Caco-2 (cell line): ENCODE measurements at places on chromosomes 12 and 14.

- H3K4me1 ChIP-seq, result peaks cover 4% of the 10 kb centered on the region
- no peak overlapping the region for H3K4me3 ChIP-seq
- no peak overlapping the region for H3K27ac ChIP-seq
- H3K36me3 ChIP-seq, result no peaks in the 10 kb centered on the region
- H3K27me3 ChIP-seq, result no peaks in the 10 kb centered on the region
- DNase-seq, result no peak
Observed at GRCh38 chr14:83172363-83172762, 1638.7 kb upstream of the SEL1L start.

- H3K27ac ChIP-seq, result no peak overlapping the region
- H3K4me3 ChIP-seq, result no peak overlapping the region
- no peak for DNase-seq
- H3K27me3 ChIP-seq, result no peaks in the 10 kb centered on the region
- no peaks in the 10 kb centered on the region for H3K36me3 ChIP-seq
- H3K4me1 ChIP-seq, result peaks cover 40% of the 10 kb centered on the region
Observed at GRCh38 chr14:61598980-61599379, 96.3 kb upstream of the HIF1A start.

DNA sequence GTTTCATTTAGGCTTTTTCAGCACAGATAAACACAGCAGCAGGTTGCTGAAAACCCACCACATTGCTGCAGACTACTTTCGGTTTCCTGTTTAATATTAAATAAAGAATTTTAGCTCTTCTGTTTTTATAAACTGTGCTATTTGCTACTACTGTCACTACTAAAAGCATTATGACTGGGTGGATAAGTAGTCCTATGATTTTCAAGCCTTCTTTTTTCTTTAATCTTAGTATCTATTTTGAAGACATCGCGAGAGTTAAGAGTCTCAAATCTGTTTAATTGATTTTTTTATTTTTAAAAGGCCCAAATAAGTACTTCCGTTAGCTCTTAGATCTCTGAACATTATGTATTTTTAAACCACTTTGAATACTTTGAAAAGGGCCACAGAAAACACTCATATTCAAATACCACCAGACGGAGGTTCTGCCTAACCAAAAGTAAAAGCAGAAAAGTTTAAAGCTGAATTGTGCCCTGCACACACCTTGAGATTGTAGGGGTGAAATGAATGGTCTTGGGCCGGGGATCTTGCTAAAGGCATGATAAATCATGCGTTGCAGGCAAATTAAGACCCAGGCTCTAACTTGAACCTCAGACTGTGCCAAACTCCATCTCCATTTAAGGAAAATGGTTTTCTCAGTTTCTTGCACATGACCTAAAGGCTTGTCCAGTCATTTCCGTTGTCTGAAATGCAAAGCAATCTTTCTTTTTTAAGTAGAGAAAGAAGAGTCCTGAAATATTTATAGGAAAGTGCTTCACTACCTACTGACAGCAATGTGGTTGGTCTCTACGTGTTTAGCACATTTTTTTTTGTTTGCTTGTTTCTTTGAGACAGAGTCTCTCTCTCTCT lies 13.6 kb upstream of the FOXN3 start:
- no peak for DNase-seq
- no peaks in the 10 kb centered on the region for H3K27me3 ChIP-seq
- peaks cover 8% of the 10 kb centered on the region; the same call in 1 of the 2 replicates for H3K4me1 ChIP-seq

- DNase-seq, result no peak
- no peaks in the 10 kb centered on the region for H3K36me3 ChIP-seq
Observed at GRCh38 chr14:30256627-30257026, 302.3 kb upstream of the G2E3 start.

GRCh38 chr14:70638416-70638815 lies 3.3 kb upstream of the TTC9 start:
- H3K4me1 ChIP-seq, result peaks cover 6% of the 10 kb centered on the region; the same call in 1 of the 2 replicates
- H3K36me3 ChIP-seq, result no peaks in the 10 kb centered on the region
- H3K4me3 ChIP-seq, result no peak overlapping the region

- H3K36me3 ChIP-seq, result no peaks in the 10 kb centered on the region
- no peak for DNase-seq
- H3K27ac ChIP-seq, result no peak overlapping the region
- H3K27me3 ChIP-seq, result no peaks in the 10 kb centered on the region
Observed at GRCh38 chr12:116415408-116416108, 138.1 kb upstream of the MED13L start.

- no peaks in the 10 kb centered on the region for H3K27me3 ChIP-seq
- no peak for DNase-seq
- no peak overlapping the region for H3K27ac ChIP-seq
- no peak overlapping the region for H3K4me3 ChIP-seq
- no peaks in the 10 kb centered on the region for H3K4me1 ChIP-seq
Observed at GRCh38 chr14:74464785-74465184, 28.3 kb downstream of the NPC2 start.

GRCh38 chr14:91501348-91501747 lies 8.8 kb downstream of the PPP4R3A start:
- DNase-seq, result no peak
- no peak overlapping the region for H3K27ac ChIP-seq
- no peaks in the 10 kb centered on the region for H3K4me1 ChIP-seq
- no peaks in the 10 kb centered on the region for H3K27me3 ChIP-seq

DNA sequence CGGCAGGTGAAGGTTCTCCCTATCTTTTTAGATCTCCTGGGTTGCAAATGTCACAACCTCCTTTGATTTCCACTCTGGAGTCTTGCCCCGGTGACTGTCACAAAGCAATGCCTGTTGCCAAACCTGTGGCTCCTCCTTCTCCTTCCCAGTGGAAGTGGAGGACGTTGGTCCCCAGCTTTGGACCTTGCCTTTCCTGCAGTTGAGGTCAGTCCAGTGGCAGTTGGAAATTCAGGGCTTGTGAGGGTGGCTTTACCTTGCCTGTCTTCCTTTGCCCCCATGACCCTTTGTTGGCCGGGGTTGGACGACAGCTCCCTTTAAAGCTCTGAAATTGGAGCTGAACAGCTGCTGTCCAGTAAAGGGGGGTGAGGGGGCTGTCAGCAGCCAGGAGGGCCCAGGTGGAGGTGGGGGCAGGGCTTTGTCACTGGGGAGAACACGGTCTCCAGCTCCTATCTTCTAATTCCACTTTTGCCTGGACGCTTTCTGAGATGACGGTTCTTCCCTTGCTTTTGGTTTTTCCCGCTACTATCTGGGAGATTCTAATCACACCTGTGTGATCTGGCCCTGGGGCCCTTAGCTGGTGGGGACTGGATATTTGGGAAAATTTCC lies 4.1 kb downstream of the TEAD4 start:
- no peak overlapping the region for H3K4me3 ChIP-seq
- H3K36me3 ChIP-seq, result no peaks in the 10 kb centered on the region
- peaks cover 27% of the 10 kb centered on the region for H3K4me1 ChIP-seq
- H3K27me3 ChIP-seq, result no peaks in the 10 kb centered on the region

DNA sequence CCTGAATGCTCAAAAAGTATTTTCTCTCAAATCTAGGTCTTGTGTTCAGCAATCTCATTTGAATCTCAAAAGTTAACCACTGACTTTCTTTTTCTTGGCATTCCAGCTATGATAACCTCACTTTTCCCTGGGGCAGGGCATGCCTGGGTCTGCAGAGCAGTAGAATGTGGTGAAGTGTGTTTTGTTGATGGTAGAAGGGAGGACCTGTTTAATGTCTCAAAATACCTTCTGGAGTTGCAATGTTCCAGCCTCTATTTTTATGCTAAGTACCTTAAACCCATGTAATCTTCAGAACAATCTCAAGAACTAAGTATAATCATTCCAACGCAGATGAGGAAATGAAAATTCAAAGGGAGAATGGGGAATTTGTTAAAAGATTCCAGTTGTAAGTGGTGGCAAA lies 82.1 kb upstream of the FUT8 start:
- no peak overlapping the region for H3K4me3 ChIP-seq
- H3K36me3 ChIP-seq, result no peaks in the 10 kb centered on the region
- peak overlapping the region; percentile 73 for H3K27ac ChIP-seq
- H3K4me1 ChIP-seq, result peaks cover 67% of the 10 kb centered on the region
- no peaks in the 10 kb centered on the region for H3K27me3 ChIP-seq

DNA sequence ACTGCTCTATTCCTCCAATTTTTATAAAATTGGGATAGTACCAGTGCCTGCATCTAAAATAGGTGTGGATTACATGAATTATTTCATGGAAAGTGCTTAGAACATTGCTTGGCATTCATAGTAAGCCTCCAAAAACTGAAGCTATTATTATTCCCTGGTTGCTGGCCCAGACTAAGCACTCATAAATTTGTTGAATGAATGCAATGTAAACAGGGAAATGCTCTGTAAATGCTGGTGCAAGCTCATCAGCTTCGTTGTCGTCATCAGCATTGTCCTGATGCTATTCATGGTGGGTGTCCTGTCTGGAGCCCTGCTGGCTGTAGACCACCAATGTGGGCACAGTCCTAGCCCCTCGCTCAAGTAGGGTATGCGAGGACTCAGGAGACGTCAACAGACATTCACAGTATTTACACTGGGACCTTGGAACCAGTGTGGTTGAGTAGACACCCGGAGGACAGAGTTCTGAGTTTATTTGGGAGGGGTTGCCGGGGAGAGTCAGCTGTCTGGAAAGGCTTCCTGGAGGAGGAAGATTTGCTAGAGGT lies 16.5 kb downstream of the BDKRB2 start:
- no peak overlapping the region for H3K27ac ChIP-seq
- no peak overlapping the region for H3K4me3 ChIP-seq
- no peaks in the 10 kb centered on the region for H3K27me3 ChIP-seq
- no peaks in the 10 kb centered on the region for H3K36me3 ChIP-seq
- peaks cover 16% of the 10 kb centered on the region for H3K4me1 ChIP-seq

DNA sequence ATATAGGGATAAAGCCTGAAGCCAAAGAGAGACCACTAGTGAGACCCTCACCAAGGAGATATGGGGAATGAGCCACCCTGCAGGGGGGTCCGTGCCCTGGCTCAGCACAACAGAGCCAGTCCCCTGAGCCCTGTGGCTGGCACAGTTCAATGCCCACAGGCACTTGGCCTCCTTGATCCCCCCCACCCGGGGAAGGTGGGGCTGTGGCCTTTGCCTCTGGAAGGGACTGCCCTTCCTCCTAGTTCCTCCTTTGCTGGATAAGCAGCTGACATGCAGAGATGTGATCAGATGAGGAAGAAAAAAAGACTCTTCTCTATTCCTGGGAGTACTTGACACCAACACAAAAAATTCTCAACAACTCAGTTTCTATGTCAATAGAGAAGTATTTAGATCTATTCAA lies 19.9 kb downstream of the TTC7B start:
- H3K36me3 ChIP-seq, result no peaks in the 10 kb centered on the region
- no peak for DNase-seq
- H3K27ac ChIP-seq, result no peak overlapping the region
- H3K4me1 ChIP-seq, result peaks cover 9% of the 10 kb centered on the region; the same call in 1 of the 2 replicates
- H3K4me3 ChIP-seq, result no peak overlapping the region
- H3K27me3 ChIP-seq, result no peaks in the 10 kb centered on the region

DNA sequence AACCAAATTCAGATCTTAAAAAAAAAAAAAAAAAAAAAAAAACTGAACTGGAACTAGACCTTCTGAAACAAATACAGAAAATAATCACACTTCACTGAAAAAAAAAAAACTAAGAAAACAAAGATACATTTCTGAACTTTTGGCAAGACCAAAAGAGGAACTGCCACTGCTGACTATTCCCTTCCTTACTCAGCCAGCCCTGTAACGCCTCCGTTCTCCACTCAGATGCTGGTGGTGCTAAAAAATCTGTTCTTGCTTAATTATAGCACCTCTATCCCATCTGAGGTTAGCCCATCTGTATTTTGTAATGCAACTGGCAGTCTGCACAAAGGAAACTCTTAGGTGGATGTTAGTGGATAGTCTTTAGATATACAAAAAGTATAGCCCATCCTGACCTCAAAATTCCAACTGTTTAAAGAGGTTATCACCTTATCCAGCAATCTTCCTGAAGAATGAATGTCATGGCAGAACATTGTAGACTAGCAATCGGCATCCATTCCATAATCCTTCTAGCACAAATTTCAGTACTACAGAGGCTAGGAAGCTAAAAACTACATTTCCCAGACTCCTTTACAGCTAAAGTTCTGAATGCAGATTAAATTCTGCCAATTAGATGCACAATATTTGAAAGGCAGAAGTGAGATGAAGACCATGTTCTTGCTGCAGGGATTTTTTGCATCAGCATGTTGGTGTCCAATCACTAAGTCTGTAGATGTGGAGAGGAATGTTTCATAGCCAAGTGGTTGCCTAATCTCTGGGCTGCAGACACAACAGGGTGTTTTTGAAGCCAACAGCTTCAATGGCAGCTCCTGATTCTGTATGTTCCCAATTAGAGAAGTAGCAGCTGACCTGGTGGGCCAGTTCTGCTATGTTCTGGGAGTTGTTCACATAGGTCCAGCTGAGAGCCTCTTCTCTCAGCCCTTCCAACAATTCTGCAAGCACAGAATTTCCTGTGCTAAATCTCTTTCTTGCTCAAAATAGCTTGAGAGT lies 5.7 kb downstream of the MAP3K9 start:
- peaks cover 19% of the 10 kb centered on the region for H3K4me1 ChIP-seq
- H3K4me3 ChIP-seq, result no peak overlapping the region
- no peaks in the 10 kb centered on the region for H3K27me3 ChIP-seq
- no peak for DNase-seq
- H3K36me3 ChIP-seq, result no peaks in the 10 kb centered on the region
- no peak overlapping the region for H3K27ac ChIP-seq

DNA sequence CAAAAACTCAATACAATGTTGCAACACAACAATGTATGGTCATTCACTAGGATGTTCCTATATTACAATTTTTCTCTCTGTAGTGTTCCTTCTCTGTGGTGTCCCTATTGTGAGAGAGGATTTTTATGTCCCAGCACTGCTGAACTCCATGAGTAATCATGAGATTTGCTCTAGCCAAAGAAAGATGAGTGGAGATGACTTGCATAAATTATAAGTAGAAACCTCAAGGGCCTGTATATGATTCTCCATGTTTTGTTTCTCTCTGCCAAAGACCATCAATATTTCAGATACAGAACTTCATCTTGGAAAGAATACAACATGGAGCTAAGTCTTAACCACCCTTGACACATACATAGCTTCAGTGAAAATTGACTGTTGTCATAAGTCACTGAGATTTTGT lies 579.1 kb downstream of the TMTC2 start:
- H3K27ac ChIP-seq, result no peak overlapping the region
- no peaks in the 10 kb centered on the region for H3K36me3 ChIP-seq
- H3K4me1 ChIP-seq, result no peaks in the 10 kb centered on the region

- H3K36me3 ChIP-seq, result no peaks in the 10 kb centered on the region
- H3K4me1 ChIP-seq, result peaks cover 10% of the 10 kb centered on the region; the same call in 1 of the 2 replicates
- H3K27me3 ChIP-seq, result no peaks in the 10 kb centered on the region
- DNase-seq, result peak; percentile 64
- no peak overlapping the region for H3K27ac ChIP-seq
Observed at GRCh38 chr12:614411-614970, 48.8 kb downstream of the NINJ2 start.

- DNase-seq, result no peak
- H3K4me1 ChIP-seq, result peaks cover 4% of the 10 kb centered on the region; the same call in 1 of the 2 replicates
- no peaks in the 10 kb centered on the region for H3K36me3 ChIP-seq
- no peaks in the 10 kb centered on the region for H3K27me3 ChIP-seq
- no peak overlapping the region for H3K27ac ChIP-seq
Observed at GRCh38 chr12:64456119-64456518, 4.2 kb downstream of the TBK1 start.

DNA sequence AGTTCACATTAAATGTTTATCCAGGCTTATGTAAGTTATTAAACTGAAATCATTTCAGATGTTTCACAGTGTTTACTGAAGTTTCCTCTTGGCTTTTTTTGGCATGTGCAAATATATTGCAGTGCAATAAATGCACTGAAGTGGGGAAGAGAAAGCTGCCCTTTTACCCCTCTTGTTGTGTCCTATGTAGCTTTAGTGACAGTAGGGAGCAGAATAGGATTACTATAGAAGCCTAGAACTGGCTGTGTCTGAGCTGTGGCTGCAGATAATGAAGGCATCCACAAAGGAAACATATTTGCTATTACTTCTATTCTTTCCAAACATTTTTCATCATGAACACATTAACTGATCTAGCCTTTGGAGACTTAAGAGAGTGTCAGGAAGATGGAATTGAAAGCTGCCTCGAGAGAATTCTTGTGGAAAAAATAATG lies 24.1 kb upstream of the CNTN1 start:
- H3K27ac ChIP-seq, result no peak overlapping the region
- H3K4me1 ChIP-seq, result no peaks in the 10 kb centered on the region
- H3K4me3 ChIP-seq, result no peak overlapping the region
- H3K27me3 ChIP-seq, result no peaks in the 10 kb centered on the region
- DNase-seq, result no peak
